Right hindlimb (tissue), 1 donor: ENCODE measurements at places on chromosomes 12 and 14.

GRCh38 chr12:108955225-108955835 is 65.5 kb downstream of the SVOP start:
- DNase-seq, result peak; percentile 22

DNA sequence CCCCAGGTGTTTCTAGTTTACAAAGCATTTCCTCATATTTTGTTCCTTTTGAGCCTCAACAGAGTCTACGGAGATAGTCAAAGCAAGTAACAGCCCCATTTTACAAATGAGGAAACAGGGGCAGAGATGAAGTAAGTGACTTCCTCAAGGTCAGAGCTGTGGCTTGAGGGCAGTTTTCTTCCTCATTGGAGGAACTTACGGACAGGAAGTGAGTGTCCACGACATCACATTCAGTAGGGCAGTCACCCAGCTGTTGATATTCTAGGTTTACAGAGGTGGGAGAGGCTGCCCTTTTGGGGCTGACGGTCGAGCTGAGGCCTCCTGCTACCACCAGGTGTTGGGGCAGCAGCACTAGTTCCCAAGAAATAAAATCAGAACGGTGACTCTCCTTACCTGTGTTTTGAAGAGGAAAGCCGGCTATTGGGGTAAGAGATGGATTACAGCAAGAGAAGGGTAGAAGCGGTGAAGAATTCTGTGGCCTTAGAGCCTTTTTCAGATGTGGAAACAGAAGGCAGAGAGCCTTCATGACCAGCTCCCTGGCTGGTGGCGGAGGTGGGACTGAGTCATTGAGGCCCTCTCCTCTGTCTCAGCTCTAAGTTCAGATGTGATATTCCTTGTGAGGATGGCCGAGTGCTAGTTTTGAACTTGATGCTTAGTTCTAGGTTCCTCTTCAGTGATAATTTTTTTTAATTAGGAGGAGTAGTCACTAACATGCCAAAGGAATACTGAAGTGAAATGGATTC is 41.7 kb downstream of the SUSD6 start:
- DNase-seq, result no peak

- DNase-seq, result no peak
These were observed 158.5 kb downstream of the APAF1 start for GRCh38 chr12:98803468-98804209.

GRCh38 chr12:48978291-48978740 is at the start of gene WNT1:
WNT1 (plus strand) TSS chr12:48978322; CDS start chr12:48978651, 329 bp downstream.
- DNase-seq, result no peak

DNA sequence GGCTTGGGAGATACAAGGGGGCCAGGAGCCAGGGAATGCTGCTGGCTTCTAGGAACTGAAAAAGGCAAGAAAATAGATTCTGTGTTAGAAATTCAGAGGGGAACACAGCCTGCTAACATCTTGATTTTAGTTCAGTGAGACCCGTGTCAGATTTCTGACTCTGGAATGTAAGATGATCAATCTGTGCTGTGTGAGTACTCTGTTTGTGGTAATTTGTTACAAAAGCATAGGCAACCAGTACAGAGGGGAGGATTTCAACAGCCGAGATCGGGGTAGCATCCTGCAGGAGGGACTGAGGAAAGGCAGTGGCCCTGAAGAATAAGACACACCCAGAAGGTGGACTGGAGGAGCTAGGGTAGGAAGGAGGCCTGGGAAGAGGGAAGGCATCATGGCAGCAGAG is 410.0 kb upstream of the CCDC196 start:
- no peak for DNase-seq

DNA sequence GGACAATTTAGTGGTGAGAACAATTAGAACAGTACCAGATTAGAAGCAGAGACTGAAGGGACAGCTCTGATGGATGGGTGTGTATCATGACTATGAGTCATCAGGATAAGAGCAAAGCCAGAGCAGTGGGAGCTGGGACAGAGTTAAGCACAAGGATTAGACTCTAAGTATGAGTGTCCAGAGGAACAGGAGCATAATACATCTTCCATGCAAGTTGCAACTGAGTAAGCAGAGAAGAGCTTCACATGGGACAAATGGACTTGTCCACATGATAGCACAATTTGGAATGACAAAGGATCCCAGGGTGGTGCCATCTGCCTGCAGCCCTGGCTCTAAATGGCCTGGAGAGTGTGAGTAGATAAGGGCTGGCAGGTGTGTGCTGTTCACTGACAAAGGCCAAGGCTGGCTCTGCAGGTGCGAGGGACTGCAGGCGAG is 226.4 kb upstream of the CAND1 start:
- no peak for DNase-seq

DNA sequence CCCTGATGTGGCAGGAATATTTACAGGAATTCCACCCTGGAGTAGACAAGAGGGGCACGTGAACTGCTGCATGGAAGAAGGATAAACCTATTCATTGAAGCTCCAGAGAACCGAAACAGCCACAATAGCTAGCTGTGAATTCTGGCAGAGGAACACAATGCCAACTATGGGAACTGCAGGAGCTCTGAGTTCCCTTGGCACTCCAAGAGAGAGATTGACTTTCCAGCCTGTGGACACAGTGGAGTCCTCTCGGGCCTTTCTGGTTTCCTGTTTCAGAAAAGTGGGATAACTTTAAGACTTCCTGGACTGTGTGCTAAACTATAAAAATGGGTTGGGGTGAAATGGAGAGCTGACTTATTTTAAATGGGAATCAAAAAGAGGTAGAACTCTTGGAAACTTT is 11.9 kb downstream of the CACNA2D4 start:
- DNase-seq, result peak; percentile 4

DNA sequence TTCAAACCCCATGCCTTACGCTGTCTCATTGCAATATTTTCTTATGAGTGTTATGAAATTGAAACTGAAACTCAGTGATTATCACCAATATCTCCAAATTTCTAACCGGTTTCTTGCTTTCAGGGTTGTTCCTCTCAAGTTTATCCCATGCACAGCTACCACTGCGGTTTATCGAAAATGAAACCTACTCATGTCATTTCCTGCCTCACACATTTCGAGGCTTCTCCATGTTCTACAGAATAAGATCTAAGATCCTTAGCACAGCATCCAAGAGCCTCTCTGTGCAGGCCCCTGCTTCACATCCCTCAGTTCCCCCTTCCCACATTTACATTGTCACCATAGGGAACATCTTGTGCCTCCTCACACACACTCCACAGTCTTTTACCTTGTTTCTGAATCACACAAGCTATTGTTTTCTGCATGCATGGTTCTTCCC is 45.5 kb upstream of the FAR2 start:
- DNase-seq, result no peak

DNA sequence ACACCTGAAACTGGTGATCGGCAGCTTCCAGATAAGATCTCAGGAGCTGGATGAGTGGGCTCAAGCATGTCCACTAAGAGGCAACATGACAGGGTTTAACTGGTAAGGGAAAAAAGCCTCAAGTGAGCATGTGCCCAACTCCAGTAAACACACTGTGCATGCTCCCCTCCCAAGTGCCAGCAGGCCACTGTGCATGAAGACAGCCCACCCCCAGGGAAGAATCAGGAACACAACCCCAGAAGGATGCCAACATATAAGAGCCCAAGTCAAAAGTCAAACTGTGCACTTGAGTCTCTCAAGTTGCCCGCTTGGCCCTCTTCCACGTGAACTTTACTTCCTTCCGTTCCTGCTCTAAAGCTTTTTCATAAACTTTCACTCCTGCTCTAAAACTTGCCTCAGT is 311.3 kb upstream of the PRKD1 start:
- DNase-seq, result no peak

- no peak for DNase-seq
These were observed 4.5 kb upstream of the AKAP6 start for GRCh38 chr14:32324601-32325000.

GRCh38 chr12:80632835-80633234 is 74.6 kb upstream of the MYF6 start:
- no peak for DNase-seq

DNA sequence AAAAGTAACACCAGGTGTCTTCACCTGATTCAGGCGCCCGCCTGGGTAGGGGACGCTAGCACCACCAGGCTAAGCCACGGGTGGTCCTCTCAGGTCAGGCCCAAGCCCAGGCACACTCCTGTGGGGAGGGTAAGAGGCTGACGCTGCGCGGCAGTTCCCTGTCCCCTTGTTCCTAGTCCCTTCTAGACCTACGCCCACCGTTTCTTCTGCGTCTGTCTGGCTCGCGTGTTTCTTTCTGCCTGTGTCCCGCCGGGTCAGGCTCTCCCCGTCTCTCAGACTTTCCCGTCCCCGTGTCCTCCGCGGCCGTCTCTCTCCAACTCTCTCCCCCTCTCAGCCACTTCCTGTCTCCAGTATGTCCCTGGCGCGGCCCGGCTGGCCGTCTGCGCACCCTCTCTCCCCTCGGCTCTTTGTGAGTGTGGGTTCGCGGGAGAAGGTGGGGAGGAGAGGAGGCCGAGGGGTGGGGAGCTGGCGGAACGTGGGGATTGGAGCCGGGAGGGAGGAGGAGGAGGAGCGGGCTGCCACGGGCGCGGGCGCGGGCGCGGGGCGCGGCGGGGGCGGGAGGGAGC is 3.1 kb upstream of the TNS2 start:
- DNase-seq, result peak; percentile 95

DNA sequence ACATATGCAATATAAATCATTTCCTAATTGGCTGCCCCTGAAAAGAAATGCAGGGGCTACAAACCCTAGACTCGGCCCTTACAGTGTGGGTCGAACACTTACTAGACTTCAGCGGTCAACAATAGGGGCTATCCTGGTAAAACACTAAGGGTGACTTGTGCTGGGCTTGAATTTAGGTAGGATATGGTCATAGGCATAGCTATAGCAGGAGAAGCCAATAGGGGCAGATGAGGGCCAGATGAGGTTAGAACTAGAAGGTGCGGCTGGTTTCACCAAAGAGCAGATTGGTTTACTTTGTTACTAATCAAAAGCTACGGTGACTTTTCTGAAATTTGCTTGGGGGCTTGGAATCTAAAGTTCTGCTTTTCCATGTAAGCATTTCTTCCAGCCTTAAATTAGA is 282.3 kb upstream of the DIO2 start:
- DNase-seq, result no peak

GRCh38 chr12:52125476-52125900 is 46.0 kb downstream of the SMIM41 start:
- no peak for DNase-seq

- no peak for DNase-seq
These were observed 17.3 kb downstream of the EPYC start for GRCh38 chr12:90987520-90987919.

GRCh38 chr14:63993992-63994391 is 141.2 kb downstream of the SYNE2 start:
- no peak for DNase-seq

GRCh38 chr14:98724734-98725133 is 547.3 kb downstream of the BCL11B start:
- no peak for DNase-seq

DNA sequence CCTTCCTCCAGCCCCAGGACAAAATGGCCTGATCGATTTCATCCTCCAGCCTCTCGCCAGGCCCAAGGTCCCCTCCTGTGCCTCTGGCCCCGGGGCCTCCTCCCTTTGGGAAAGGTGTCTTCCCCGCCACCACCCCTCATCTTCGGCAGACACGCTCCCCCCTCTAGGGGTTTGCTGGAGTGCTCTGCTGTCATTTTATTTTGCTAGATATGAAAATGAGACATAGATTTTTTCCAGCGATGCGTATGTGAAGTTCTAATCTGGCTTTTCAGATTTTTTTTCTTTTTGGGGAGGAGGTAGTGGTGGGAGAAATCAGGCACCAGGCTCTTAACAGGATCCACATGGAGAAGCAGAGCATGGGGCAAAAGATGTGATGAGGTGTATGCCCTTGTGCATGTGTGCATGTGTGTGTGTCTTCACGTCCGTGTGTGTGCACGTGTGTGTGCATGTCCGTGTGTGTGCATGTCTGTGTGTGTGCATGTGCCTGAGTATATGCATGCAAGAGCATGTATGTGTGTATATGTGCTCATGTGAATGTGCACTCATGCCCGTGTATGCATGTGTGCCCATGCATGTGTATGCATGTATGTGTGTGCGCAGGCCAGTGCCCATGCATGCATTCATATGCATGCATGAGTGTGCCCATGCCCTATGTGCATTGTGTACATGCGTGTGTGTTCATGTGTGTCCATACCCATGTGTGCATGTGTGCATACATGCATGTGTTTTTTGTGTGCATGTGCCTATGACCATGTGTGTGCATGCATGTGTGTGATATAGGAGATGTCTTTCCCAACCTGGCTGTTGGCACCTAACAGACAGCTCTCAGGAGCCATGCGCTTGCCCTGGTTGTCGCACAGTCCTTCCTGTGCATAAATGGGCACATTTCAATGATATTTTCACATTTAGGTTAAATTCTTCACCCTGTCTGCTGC is 203.0 kb downstream of the RBM19 start:
- no peak for DNase-seq

GRCh38 chr12:46150735-46151134 is 118.1 kb downstream of the SLC38A1 start:
- DNase-seq, result no peak

DNA sequence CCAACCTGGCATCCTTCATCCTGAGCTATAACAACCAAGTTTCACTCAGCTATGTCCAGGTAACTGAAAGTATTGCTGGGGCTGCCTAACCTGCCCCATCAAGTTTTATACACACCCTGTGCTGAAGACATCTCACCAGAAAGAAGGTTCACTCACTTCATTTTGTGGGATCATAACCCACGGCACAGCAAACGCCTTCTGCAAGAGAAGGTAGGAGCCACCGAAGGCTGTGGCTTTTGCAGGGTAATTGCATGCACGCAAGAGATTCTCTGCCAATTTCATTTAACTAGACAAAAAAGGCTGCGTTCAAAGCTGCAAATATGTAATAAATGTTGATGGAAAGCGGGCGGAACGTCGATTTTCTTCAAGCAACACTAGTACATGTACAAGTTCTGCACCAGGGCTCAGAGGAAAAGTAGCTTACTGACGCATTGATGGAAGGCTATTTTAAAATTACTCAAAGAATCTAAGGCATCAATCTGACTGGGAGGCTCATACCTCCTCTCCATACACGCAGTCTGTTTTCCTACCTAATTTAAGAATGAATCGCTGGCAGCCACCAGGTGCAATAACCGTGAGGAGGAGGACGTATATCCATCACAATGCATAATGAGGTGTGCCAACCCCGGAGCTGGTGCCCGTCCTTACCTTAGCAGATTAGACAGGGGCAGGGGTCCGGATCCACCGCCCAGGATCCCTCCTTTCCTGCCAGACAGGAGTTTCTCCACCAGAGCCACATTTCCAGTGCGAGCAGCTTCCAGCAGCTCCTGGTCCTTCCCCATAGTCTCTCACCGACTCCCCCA is 1.1 kb downstream of the ANKS1B start:
- DNase-seq, result no peak
